Ovary (tissue), 10 donors: ENCODE measurements at places on chromosomes 16 and 17. TPM values are rescaled to one million over a fixed set of nuclear protein-coding genes. Genes with fewer than 3 reads are reported as not detected.

GRCh38 chr16:82655072-82655714 is 28.4 kb downstream of the CDH13 start:
- no peak for DNase-seq

- DNase-seq, result no peak
These were observed 9.8 kb downstream of the RASL10B start for GRCh38 chr17:35740997-35741931.

DNA sequence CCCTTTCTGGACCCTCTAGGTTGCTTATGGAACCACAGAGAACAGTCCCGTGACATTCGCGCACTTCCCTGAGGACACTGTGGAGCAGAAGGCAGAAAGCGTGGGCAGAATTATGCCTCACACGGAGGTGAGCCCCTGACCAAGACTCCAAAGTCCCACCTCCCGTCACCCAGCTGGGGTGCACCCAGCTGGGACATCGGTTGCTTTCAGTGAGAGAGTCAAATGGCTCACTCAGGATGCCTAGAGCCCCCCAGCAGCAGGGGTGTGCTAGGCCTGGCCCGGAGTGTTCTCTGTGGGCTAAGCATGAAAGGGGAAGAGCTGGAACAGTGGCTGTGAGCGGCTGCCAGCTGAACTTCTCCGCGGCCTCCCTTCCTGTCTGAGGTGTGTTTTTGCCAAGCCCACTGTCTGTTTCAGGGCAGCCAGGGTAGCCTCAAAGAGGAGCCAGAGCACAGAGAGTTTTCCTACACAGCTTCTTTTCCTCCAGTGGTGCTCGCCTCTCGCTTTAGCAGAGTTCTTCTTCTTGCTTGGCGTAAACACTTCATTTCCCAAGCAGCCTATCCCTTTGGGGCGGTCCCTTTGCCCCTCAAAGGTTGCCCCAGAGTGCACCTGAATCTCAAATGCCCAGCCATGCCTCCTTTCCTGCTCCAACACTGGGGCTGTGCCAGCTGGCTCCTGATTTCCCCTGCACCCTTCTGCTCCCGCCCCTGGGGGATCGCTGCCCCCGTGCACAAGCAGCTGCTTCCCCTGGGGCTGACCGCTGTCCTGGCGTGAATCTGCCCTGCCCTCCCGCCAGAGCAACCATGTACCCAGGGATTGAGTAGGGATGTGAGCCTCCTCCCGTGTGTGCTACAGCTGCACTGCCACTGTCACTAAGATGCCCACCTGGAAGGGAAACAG is 2.6 kb upstream of the CHAD start:
- DNase-seq, result no peak

- no peak for DNase-seq
These were observed at the start of gene CENPT for GRCh38 chr16:67847064-67847861. Gene CENPT, minus strand, starts transcription at chr16:67847693. Its CDS starts 13,834 bp downstream, at chr16:67833859.

DNA sequence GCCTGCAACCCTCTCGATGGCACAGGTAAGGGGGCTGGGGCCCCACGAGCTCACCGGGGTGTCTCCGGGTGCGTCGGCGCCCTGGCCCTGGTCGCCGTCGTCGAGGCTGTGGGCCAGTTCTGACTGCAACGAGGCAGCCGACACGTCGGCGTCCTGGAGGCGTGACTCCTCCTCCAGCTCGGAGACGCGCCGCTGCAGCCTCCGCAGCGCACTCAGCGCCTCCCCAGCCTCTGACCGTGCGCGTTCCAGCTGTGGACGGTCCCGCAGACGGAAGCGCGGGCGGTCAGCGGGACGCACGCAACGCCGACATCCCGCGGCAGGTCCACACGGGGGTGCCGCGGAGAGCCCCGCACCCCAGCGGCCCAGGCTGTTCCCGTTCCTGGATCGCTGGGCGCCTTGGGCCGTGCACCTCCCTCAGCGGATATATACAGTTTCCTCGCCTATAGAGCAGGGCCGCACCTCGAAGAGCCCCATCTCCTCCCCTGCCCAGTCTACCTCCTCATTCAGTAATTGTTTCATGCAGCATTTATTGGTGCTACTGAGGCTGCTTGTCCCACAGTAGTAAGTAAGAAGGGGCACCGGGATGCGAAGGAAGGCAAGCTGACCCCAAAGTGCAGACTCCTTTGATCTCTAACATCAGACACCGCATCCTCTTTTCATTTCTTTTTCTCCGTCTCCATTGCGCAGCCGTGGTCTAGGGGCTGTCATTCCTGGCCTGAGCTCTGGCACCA is 5.8 kb downstream of the THOC6 start:
- no peak for DNase-seq

DNA sequence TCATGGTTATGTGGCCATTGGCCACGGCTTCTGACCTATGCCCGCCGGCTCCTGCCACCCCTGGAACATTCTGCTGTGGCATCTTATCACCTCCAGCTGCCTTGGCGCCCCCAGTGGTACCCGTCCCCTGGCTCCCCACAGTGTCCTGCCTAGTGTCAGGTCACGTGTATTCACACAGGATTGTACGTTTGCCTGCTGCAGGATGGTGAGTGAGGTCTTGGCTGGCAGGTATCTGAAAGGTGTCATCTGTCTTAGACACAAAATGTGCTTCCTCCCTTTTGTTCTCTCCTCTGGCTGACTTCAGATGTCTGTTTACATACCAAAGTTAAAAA is 24.9 kb downstream of the DBNDD1 start:
- DNase-seq, result no peak

- DNase-seq, result no peak
These were observed 20.2 kb downstream of the VASN start for GRCh38 chr16:4391631-4392381.

- DNase-seq, result no peak
These were observed 4.9 kb upstream of the SOX9 start for GRCh38 chr17:72115781-72116525.

DNA sequence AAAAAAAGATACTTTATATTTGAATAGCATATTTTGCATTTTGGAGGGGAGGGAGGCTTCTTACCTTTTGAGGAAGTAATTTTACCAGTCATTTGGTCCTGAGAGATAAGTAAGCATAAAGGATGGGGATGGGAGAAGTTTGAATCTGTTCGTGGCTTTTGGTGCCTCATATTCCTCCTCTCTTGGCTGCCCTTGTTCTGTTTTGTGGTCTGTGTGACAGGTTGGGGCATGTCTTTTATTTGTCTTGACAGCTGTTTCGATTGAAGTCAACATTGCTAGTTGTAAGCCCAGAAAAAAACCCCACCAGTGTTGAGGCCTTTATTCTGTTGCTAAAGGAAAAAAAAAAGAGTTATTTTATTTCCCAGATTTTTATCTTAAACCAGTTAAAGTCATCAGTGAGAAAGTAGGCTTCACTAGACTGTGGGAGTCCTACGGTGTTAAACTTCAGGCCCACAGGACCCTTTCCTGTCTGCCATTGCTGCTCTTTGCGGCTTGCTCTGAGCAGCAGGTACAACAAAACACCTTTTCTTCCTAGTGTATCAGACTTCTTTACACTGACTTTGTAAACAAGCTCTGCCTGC is 11.4 kb downstream of the SLC7A6 start:
- no peak for DNase-seq

- DNase-seq, result no peak
These were observed 2.5 kb downstream of the RFNG start for GRCh38 chr17:82049106-82049505.

- no peak for DNase-seq
These were observed 116.3 kb upstream of the MAF start for GRCh38 chr16:79716645-79717332.

DNA sequence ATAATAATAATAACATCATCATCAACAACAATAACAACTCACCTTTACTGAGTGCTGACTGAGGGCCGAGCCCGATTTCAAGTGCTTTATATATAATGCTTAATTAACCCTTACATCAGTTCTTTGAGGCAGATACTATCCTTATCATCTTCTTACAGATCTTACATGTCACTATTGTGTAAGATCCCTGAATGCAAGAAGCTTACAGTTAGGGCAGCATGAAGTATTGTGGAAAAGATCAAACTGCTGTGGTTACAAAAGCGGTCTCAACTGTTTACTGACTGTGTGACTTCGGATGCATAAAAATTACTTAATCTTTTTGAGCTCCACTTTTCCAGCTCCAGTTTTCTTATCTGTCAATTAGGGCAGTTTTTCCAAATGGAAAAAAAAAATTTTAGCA is 3.3 kb downstream of the VAT1 start:
- no peak for DNase-seq

DNA sequence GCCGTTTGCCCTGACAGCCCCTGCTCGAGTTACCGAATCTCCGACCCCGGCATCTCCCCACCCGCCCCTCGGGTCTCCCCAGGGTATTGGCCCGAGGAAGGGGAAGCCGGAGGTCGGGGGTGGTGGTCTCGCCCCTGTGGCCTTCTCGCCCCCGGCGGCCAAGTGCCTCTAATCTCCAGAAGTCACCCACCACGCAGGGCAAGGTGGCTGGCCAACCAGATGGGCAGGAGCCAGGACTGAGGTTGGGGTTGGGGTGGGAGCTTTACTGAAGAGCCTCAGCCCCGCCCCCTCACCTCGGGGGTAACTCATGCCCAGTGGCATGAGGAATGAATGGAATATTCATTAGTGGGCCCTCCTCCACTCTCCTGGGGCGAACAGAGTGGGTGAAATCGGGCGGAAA is 637 bp downstream of the DHRS11 start:
- no peak for DNase-seq

DNA sequence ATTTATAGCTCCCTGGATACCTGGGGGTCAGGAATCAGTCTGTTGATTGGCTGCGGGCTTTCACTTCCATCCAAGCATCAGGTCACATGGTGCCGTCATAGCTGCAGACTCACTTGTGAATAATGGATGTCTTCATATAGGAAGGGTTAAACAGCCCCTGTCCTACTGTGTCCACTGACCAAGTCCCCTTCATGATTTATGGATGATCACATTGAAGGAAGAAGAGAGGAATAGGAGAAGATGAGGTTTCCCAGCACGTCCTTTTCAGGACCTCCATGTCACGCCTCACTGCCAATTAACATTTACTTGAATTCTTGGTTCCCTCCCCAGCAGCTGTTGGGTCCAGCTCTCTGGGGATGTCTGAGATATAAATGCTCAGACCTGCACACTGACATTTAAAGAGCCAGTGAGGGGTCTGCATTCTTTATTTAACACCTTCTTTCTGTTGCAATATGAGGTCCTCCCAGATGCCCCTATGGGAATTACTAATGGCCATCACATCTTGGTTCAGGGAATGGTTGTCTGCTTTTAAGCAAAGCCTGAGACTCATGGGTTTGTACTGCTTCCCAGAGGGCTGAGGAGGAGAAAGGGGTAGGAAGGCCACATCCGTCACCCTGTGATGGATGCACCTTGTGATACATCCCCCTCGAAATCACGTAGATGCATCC is 230.6 kb upstream of the HSBP1 start:
- DNase-seq, result no peak

GRCh38 chr17:12982224-12982623 is 35.6 kb downstream of the ELAC2 start:
- DNase-seq, result no peak

DNA sequence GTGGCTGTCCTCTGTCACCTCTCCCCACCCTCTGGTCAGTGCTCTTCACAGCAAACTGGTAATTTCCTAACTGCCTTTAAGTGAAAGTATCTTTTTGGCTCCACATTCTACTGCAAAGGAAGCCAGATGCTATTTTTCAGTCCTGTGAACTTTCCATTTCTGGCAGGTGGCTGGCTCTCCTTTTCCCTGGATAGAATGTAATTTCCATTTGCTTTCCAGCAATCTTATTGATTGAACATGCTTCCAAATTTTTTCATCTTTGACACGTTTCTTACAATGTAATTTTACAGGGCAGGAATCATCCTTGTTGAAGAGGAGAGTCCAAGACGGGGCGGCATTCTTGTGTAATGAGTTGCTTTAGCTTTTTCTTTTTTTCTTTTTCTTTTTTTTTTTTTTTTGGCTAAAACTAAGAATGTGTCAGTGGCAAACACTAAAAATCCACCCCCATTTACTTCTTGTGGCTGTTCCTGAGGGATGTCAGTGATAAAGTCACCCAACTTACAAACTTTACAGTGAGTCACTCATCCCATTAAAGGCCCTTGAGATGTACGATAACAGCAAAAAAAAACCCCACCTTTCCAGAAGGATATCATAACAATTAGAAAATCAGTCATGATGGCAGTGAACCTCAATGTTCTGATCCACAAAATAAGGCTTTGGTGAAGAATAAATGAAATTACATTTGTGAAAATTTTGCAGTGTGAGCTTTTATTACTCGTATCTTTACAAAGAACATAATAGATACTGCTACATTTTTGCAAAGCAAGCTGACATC is 29.4 kb upstream of the PRKCA start:
- DNase-seq, result no peak

DNA sequence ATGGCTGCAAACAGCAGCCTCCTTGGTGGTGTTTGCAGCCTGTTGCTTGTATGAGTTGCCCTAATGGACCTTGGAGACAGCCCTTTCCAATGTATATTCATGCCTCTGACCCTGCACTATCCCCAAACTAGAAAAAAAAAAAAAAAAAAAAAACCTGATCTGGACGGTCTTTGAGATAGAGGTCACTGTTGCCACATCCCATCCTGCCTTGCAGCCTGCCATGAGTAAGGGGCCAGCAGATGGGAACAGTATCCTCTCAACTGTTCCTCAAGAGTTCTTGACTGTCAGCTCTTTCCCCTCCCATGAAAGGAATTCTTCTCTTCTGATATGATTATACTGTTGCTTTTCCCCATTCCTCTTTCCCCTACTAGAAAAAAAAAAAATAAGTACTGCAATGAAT is 152.4 kb downstream of the SSH2 start:
- DNase-seq, result no peak

DNA sequence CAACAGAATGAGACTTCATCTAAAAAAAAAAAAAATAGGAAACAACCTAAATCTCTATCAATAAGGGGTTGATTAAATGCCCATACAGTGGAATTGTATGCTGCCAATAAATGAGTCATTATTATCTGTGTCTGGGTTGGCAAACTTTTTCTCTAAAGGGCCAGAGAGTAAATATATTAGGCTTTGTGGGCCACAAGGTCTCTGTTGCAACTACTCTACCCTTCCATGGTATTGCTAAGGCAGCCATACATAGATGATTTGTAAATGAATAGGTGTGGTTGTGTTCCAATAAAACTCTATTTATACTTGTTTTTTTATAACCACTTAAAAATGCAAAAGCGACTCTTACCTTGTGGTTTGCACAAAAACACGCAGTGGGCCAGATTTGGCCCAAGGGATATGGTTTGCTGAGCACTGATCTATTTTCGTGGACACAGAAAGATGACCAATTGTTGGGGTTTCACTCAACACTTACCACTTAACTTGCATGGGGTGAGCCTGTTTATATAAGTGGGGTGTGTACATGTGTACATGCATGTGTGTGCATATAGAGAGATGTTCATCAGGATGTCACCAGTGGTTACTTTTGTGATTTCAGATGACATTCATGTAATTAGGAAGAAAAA is 12.4 kb upstream of the IL4R start:
- no peak for DNase-seq

- DNase-seq, result no peak
These were observed 52.7 kb upstream of the NETO2 start for GRCh38 chr16:47196457-47196856.

CTRB1 gene
- not detected for total RNA-seq

NOG gene
- total RNA-seq, result not detected

CDRT15 gene
- total RNA-seq, result not detected

FLOT2 gene
- 29.3 TPM for total RNA-seq

CCL4L2 gene
- 6.1 TPM for total RNA-seq

INCA1 gene
- 2.0 TPM for total RNA-seq

MYO15A gene
- 4.9 TPM for total RNA-seq

RHBDL3 gene
- total RNA-seq, result 3.1 TPM

P2RX1 gene
- 0.99 TPM for total RNA-seq
